CD4-positive, alpha-beta T cell treated with Interleukin-4 for 1 hour (primary cell): ENCODE measurements at places on chromosomes 2 and 18.

DNA sequence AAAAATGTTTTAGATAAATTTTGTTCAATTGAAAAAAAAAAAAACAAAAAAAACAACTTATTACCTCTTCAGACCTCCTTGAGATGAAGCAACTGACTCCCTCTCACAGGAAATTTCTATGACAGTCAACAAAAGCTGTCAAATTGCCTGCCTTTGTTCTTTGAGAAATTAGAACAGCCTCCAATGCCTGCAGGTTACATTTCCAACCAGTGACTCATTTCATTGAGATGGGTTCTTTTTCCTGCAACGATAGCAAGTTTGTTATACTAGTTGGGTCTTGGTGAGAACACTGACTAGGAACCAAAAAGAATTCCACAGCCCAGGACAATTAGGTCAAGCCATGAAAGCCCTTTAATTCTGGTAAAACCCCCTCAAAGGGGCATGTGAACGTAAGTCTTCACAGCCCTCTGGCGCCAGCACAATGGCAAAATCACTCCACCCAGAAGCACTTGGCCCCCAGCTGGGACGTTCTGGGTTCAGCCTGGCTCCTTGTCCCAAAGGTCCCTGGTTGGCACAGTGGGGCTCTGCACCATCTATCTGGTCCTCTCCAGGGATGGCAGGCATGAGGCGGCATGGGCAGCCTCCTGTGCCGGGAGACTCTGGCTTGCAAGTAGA lies 87.0 kb downstream of the SPP2 start:
- DNase-seq, result peak; percentile 43

DNA sequence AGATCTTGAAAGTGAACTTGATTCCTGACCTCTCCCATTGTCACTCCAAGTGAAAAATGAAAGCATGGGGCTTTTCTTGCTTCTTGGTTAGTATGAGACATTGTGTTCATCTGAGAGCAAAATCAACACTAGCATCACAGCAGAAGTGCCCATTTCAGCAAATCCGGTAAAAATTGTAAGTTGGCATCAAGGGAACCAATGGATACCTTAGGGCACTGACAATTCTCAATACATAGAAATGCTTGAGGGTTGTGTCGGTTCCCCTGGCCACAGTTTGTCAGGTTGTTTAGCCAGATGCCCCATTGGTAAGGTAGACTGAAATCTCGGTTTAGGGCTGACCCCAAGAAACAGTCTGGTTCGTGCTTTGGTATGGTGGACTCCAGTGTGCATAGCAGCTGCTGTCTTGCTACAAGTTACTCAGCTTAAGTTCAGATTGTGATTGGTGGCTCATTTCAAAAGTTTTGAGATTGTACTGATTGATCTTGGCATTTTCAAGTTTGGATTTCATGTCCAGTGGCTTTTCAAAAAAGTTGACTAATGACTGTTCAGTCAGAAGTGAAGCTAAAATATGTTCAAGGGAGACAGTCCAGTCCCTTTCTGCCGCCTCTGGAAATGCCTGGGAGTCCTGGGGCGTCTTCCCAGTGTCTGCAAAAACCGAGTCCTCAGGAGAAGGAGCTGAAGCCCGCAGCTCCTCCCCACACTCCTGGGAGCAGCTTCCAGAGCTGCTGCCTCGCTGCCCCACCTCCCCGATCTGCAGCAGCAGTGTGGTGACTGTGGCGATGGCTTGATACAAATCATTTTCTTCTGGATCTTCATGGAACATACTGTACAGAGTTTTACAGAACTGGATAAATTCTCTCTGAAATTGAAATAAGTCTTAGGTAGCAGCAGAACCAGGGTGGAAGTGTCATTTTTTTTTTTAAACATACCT lies 5.6 kb downstream of the RPL31 start:
- DNase-seq, result no peak

DNA sequence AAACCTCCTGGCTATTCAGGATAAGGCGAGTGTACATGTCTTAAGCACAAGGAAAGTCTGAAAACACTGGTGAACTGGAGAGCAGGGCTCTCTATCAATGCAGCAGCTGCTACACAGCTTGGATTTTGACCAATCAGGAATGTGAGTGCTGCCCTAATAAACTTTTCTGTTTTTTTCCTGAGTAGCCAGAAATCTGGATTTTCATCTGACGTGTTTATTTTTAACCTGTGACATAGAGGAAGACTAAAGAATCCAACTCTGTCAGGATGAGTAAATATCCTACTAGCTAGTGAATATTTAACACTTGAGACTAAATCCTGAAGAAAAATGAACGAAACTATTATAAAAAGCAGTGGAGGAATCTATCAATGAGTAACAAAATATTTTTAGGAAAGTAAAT lies 1638.9 kb downstream of the LRP1B start:
- no peak for DNase-seq

DNA sequence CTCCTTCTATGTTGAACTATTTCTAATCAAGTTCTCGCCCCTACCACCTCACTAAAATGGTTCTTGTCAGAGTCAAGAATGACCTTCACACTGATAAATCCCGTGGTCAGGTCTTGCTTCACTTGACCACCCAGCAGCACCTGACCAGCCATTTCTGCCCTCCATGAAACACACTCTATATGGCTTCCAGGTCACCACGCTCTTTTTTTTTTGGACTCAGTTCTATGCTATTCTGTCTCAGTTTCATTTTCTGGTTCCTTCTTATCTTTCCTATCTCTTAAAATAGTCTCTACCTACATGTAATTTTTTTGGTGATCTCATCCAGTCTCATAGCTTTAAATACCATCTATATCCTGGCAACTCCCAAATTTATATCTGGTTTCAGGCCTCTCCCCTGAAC lies 11.4 kb downstream of the EIF2AK3 start:
- DNase-seq, result no peak
